ENCODE measurements at places on chromosomes 7 and 10.

- no peak for DNase-seq
These were observed 94.5 kb downstream of the ETV1 start for GRCh38 chr7:13894954-13895353.

- no peak for DNase-seq
These were observed 54.0 kb downstream of the ALOX5 start for GRCh38 chr10:45427970-45428366.

DNA sequence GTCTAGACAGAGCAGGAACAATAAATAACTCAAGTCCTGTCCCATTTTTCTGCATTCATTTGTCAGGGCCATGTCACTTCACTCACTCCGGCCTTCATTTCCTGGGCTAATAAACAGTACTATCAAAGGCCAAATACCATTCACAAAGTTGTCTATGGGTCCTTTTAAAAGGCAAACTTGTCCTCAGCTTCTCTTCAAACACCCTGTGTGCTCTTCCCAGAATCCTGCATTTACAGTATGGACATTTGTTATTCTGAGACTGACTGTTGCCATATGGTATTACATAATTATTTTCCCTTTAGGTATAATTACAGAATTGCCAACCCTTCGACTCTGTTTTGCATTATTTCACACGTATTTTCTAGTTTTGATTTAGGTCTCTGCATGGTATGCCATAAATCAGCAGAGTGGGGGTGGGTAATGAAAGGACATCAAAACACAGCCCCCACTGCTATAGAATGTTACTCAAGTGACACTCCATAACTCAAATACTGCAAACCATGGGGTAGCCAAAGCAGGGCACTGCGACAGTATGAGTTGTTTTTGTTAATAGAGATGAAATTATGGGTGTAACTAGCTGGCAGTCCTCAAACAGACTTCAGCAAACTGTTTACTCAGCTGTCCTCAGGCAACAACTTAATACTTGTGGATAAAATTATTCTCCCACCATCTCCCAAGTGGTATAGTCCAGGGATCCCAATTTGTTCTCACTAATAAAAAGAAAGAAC, 183.7 kb downstream of the TRIL start:
- DNase-seq, result no peak

GRCh38 chr10:118528426-118528825, 67.0 kb downstream of the PRLHR start:
- no peak for DNase-seq

GRCh38 chr10:89171996-89172395, 35.1 kb downstream of the CH25H start:
- DNase-seq, result no peak

DNA sequence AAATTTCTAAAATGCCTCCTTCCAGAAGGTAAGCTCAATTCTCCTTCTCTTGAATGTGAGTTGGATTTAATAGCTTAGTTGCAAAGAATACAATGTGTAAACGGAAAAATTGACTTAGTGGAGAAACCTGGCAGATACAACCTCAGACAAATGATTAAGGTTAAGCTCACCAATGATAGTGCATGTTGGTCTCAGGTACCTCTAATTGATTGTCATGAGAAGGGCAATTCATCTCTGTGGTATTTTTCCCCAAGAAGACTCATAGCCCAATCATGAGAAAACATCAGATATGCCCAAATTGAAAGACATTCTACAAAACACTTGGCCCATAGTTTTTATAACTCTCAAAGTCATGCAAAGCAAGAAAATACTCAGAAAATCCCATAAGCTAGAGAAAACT, 36.2 kb upstream of the TMEM106B start:
- DNase-seq, result no peak

- no peak for DNase-seq
These were observed 219.7 kb upstream of the ADARB2 start for GRCh38 chr10:1957057-1957456.

DNA sequence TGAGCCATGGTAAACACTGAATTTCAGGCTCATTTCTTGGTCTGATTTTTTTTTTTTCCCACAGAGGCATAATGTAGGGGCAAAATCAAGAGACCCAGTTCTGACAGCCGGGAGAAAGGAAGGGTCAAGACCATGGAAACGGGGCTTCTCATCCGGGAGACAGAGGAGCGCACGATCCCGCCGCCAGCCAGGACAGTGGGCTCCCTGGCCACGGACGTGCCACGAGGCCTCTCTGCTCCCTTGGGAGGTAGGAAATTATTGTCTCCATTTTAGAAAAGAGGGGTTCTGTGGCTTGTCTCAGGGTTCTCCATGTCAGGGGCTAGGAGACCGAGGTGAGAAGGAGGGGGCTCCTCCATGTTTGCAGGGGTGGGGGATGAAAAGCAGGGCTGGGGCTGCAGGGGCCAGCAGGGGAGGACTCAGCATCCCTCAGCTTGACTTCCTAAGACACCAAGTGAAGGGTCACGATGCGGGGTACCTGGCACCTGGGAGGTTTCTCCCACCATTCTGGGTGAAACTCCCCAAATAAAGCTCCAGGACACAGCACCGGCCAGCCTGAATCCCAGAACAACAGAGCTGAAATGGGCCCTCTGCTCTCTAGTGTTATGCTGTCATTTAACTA, 37.6 kb downstream of the PPIF start:
- DNase-seq, result no peak

DNA sequence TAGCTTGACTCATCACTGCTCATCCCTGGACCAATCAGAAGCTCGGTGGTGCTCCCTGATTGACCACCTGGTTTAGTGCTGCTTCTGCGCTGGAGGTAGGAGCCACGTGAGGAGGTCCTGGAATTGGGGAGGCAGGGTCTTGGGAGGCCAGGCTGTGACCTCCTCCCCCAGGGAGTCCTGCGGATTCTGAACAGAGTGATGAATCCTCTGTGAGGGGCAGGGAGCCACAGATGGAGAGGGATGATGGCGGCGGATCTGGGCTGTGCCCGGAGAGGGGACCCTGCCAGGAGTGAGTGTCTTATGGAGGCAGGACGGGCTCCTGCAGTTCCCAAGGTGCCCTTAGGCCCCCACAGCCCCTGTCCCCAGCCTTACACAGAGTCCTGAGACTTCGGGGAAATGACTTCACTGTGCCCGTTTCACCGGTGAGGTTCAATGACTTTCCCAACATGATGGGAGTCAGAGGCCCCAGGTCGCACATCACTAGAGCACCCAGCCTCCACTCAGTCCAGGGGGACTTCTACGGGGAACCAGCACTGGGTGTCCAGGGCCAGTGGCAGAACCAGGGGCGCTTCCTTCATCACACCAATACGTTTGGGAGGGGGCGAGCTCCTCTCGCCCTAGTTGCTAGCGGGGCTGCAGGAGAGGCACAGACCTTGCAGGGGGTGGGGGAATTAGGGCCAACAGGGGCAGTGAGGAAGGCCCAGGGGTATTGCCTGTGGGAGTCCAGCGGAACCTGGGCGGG, 48.9 kb downstream of the FKBP6 start:
- DNase-seq, result no peak

DNA sequence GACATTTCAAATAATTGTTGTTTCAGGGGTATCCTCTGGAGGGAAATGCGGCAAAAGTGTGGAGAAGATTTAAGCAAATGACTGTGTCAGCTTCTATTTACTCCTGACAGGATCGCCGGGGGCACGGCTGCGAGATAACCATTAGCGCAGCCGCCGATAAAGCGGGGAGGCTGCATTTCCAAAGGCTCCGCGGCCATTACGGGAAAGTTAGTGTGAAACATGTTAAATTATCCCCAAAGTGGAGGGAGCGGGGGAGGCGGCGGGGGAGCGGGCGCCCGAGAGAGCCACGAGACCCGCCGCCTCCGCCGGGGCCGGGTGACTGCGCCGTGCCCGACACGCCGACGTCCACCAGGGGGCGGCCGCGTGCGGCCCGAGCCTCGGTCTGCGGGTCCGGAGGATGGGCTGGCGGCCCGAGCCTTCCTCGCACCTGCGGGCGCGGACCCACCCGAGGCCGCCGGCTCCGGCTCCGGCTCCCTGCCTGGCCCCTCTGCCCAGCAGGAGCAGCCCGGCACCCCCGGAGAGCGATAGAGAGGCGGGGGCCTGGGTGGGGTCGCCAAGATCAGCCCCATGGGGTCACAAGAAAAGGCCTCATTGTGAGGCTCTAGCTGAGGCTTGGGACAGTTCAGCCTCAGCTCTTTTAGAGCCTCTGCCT, 74.4 kb upstream of the PAX2 start:
- DNase-seq, result no peak

DNA sequence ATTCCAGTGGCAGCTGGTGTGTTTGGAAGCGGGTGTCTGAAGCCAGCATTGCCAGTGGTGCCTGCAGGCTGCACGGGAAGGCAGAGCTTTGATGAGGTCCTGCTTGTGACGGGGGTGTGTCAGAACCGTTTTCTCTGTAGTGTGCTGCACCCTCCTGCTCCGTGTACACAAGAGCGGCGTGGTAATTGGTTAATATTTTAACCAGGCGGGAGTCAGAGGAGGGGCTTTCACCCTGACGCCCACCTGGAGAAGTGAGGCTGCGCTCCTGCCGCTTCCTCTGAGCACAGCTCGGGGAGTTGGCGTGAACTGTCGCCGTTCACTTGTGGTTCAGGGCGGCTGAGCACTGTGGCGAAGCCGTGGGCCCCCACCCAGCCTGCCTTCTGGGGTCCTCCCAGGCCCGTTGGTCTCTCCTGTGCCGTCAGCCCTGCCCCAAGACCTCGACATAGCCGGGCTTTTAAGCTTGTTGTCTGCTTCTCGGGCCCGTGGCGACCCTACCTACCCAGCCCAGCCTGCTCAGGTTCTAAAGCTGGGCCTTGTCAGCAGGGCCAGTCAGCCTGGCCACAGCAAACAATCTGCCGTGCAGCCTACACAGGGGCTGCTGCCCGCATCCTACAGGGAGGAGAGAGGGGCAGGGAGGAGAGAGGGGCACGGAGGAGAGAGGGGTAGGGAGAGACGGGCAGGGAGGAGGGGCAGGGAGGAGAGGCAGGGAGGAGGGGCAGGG, 11.6 kb downstream of the NKX6-2 start:
- no peak for DNase-seq

DNA sequence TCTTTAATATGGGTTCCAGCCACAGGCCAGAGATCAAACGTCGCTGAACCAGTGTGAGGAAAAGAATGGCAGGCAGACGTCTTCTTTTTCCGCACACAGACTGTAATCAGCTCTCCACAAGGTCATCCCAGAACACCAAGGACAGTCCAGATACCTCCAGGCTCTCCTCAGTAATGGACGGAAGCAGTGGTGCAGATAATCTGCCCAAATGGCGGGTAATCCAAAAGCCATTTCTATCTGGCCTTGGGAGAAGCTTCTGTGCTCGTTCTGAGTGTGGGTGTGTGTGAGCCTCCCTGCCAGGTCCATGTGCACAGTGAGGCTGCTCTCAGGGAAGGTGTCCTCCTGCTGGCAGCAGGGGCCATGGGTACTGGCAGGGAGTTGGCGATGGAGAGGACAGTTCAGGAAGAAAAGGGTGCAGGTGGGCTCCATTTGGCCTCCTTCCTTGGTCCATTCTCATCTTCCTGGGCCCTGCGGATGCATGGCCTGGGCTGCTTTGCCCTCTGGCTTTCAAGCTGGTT, 15.6 kb upstream of the TEX36 start:
- DNase-seq, result no peak

DNA sequence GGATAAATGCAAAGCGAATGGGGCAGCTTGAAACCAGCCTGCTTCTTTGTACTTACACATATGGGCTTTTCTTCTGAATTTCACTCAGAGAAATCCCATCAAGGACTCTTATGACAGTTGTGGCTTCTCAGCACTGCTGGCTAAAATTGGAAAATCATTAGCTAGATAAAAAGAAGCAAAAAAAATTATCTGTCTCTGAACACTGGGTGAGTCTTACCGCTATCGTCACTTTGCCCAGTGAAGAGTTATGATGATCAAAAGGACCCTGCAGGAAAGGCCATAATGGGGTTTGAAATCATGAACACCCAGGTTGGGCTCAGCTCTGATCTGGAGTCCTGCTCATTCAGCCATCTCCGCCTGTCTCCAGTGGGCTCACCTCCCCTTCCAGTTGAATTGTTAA, 34.3 kb downstream of the AOAH start:
- DNase-seq, result no peak

- no peak for DNase-seq
These were observed 220.6 kb downstream of the FAM107B start for GRCh38 chr10:14554091-14554490.

DNA sequence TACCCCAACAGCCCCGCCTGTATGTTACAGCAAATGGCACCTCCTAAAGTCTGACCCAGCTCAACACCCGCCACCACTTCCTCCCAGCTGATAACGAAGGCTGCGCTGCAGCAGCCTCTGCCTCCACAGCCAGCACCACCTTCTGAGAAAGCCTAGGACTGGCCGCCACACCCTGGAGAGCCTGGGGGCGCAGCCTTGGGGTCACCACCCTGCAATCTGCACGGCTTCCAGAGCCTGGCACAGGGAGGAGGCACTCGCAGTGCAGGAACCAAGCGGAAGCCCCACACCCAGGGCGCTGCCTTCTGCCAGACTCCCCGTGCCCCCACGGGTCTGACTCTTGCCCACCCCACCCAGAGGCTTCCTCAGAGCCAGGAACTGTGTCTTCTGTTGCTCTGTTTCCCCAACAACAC, 112.5 kb downstream of the MAD1L1 start:
- no peak for DNase-seq

DNA sequence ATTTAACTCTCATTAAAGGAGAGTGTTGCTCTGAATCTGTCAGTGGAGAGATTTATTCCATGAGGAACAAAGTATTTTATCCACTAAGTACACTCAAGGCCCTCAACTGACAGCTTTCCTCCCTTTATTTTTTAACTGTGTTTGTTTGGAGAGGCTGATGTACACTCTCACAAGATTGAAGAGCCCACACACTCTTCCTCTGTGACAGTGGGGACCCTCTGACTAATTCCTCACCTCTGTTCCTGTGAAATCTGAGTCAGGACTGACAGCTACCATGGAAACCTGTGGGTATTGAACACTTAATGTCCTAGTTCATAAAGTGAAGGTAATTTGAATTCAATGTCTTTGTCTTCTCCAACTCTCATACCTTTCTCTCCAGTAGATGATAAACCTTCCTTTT, 189.8 kb upstream of the PITRM1 start:
- DNase-seq, result no peak

- no peak for DNase-seq
These were observed 55.2 kb upstream of the SLC26A5 start for GRCh38 chr7:103501206-103501605.

GRCh38 chr10:12846718-12847117, 154.8 kb downstream of the CCDC3 start:
- no peak for DNase-seq

GRCh38 chr10:102150970-102151773, 1.0 kb upstream of the NOLC1 start:
- no peak for DNase-seq

DNA sequence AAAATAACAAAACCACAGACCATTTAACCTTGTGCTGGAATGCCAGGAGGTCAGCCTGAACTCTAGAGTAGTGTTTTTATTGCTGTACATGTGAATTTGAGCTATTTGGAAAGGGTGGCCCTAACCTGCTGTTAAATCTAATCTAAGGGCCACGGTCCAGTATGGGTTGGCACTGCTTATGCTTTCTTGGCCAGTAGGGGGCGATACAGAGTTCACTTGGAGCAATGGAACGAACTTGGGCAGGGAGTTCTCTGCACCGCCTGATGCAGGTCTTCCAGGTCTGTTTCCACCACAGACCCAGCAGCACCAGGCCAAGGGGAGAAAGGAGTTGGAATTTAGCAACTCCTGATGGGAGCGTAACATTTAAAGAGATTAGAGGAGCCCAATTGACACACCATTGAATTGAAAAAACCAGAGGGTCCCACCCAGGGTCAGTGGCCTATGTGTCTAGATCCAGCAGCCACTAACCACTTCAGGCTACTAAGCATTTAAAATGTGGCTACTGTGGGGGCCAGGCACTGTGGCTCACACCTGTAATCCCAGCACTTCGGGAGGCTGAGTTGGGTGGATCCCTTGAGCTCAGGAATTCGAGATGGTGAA, 75.7 kb upstream of the EFCAB10 start:
- DNase-seq, result no peak
